ENCODE measurements at places on chromosomes 4 and X.

- DNase-seq: no peak
These were observed 23.9 kb upstream of the CXCL13 start for GRCh38 chr4:77581724-77582123.

GRCh38 chr4:24328310-24328709 is 256.0 kb downstream of the DHX15 start:
- no peak for DNase-seq

DNA sequence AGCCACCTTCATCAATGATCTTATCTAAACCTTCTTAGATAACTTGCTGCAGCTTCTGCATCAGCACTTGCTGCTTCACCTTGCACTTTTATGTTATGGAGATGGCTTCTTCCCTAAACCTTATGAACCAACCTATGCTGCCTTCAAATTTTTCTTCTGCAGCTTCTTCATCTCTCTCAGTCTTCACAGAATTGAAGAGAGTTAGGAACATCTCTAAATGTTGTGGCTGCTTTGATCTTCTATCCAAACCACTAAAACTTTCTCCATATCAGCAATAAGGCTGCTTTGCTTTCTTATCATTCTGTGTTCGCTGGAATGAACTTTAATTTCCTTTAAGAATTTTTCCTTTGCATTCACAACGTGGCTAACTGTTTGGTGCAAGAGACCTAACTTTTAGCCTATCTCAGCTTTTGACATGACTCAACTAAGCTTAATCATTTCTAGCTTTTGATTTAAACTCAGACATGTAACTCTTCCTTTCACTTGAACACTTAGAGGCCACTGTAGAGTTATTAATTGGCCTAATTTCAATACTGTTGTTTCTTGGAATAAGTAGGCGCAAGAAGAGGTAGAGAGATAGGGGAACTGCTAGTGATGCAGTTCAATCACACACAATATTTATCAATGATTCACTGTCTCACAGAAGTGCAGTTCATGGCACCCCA is 36.1 kb upstream of the CORIN start:
- DNase-seq: no peak

GRCh38 chrX:44344194-44344593 is 722 bp upstream of the EFHC2 start:
- no peak for DNase-seq

GRCh38 chr4:74111990-74112389 is 13.0 kb upstream of the CXCL2 start:
- DNase-seq: no peak

- no peak for DNase-seq
These were observed 469.6 kb downstream of the PDGFC start for GRCh38 chr4:156501962-156502361.

Measured in AG09319 (cell line).